ENCODE measurements at places on chromosomes 16 and 17. TPM values are rescaled to one million over a fixed set of nuclear protein-coding genes. Genes with fewer than 3 reads are reported as not detected.

DNA sequence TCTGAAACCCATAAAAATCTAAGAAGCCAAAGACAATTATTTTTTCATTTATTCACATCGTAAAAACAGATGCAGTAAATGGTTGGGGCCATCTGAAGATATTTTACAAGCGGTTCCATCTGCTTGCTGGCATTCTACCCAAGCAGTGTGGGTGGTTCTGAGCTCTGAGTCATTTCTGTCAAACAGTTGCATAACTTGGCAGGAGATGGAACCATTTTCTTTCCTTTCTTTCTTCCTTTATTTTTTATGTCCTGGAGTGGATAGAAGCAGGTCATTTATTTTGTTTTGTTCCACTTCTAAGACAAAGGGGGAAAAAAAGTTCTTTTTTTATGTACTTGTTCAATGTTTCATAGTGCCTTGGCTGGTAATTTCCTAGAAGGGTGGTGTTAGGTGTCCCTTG, 1151.9 kb upstream of the GOT2 start:
- DNase-seq: peak; percentile 46

DNA sequence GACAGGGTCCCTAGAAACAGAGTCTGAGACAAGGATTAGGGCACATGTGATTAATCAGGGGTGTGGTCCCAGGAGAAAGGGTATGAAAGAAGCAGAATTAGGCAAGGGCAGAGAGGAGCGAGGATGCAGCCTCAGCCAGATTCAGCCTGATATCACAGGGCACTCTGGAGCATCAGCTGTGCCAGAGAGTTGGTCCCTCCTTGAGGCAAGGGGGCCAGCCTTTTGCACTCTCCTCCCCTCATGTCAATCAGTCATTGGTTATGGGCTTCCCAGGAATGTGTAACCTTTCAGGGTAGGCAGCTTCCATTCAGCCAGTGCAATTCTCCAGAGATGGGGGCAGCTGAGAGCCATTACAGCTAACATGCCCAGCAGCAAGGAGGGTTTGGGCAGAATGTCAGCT, 152.6 kb upstream of the LHX1 start:
- DNase-seq: no peak

DNA sequence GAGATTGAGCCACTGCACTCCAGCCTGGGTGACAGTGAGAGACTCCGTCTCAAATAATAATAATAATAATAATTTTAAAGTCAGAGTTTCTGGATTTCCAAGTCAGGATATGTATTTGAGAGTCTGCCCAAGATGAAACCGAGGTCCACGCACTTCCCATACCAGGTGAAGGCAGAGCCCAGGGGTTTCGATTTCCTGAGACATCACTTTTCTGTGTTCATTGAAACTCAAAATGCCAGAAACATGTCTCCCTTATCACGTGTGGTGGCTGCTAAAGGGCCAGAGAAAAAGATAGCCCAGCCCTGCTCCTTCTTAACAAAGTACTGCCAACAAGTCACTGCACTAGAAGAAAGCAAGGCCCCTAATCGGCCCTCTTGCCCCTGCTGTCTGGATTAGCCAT, 9.8 kb upstream of the RNF157 start:
- DNase-seq: no peak

DNA sequence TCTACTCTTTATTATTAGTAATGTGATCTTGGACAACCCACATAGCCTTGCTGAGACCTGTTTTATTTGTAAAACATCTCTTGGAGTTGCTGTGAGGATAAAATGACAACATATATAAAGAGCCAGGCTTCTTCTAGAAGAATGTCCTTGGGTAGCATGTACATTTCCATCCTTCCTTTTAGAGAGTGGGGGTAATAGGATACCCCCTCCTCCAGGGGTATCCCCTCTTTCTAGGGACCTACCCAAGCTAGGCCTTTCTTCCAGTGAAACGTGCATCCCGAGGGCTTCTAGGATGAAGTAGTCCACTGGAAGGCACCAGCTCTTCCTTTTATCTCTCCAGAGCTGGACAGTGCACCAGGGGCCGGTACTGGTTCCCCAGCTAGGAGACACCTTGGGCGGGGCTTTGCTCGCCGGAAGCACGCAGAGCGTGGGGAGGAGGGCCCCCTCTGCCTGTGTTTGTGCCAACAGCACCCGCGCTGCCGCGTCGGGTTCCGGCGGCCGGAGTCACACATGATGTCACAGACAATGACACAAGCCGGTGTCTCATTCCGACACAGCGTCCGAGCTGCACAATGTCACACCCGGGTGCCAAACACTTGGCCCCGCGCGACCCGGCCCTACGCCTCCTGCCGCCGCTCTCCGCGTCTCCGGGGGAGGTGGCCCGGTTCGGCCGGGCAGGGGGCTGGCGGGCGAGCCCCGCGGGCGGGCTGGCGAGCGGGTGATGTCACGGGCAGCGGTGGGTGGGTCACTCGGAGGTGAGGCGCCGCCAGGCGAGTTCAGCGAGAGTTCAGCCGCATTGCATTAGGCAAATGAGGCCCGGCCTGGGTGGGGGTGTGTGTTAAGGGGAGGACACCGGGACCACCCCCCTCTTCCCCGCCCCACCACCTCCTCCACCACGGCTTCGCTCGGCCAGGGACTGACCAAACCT, 23.4 kb downstream of the GJD3 start:
- peak; percentile 74 for DNase-seq

DNA sequence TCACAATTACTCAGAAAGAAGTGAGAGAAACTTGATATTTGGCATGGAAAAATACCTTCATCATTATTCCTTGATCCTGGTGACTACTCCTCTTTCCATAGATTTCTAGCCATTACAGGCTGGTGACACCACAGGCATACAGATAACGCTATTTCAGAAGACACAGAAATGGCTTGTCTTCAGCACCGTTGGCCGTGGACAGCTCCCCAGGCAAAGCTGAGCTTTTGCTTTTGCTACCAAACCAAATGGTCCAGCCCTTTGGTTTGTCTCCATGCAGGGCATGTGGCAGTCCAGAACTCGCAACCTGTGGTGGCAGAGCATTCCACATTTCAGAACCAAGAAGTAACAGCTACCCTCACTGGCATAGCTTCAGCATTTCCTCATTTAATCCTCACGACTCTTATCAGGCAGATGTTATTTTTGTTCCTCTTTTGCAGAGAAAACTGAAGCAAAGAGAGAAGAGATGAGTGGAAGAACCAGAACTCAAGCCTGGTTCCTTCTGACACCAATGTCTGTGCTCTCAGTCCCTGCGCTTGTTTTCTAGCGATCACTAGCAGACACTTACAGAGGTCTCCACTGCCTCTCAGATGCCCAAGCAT, 55.5 kb downstream of the HS3ST4 start:
- peak; percentile 2 for DNase-seq

DNA sequence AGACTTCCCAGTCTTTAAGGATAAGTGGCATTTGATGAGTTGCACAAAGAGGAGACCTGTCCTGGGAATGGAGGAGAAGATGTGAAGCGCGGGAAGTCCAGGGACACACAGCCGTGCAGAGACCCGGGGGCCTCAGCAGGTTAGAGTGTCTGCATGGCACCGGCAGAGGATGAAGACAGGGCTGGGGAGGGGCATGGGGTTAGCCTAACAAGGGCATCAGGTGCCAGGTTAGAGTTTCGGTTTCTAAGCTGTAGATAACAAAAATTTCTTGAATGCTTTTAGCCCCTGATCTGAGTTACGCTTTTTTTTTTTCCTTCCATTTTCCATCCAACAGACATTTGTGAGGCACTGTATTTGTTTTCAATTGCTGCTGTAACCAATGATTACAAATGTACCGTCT, 594.3 kb downstream of the MAF start:
- DNase-seq: no peak

DNA sequence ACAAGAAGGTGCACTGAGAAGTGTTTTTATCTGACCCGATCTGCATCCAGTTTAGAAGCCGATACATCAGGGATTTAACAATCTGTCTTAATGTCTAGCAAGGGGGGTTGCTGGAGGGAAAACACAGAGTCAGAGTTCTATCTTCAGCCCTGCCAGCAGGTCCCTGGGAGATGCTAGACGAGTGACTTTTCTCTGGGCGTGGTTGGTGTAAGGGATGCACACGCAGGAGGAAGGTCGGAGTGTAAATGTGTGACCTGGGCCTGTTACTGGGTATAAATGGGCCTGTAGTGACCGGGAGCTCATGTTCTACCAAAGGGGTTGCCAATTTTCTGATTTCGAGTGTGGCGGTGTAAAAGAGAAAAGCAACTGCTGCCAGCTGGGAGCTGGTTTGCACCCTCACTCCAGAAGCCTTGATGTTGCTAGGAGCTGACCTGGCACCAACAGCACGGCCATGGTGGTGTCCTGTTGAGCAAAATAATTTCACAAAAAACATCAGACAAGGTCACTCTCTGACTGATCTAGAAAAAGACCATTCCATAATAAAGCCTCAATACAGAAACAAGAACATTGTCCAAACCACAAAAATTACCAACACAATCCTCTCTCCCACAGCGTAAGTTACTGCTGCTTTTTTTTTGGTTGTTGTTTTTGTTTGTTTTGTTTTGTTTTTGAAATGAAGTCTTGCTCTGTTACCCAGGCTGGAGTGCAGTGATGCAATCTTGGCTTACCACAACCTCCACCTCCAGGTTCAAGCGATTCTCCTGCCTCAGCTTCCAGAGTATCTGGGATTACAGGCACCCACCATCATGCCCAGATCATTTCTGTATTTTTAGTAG, 1.3 kb upstream of the KCTD13 start:
- no peak for DNase-seq

DNA sequence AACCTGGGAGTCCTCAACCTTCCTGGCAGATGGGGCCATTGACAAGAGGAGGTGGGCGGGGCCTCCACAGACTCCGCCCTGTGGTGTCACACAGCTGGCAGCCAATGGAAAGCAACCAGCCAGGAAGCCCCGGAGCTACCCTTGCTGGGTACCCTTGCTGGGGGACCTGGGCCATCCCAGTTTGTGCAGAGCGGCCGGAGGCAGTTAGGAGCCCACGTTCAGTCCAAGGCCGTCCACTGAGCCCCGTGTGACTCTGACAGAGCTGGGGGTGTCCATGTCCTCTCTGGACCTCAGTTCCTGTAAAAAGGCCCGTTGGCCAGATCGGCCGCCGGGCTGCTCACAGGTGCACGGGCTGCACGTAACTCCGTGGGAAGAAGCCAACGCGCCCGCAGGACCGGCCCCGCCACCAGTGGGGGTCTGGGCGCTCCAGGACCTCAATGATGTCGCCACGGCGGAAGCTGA, 17.1 kb upstream of the FAM83G start:
- no peak for DNase-seq

DNA sequence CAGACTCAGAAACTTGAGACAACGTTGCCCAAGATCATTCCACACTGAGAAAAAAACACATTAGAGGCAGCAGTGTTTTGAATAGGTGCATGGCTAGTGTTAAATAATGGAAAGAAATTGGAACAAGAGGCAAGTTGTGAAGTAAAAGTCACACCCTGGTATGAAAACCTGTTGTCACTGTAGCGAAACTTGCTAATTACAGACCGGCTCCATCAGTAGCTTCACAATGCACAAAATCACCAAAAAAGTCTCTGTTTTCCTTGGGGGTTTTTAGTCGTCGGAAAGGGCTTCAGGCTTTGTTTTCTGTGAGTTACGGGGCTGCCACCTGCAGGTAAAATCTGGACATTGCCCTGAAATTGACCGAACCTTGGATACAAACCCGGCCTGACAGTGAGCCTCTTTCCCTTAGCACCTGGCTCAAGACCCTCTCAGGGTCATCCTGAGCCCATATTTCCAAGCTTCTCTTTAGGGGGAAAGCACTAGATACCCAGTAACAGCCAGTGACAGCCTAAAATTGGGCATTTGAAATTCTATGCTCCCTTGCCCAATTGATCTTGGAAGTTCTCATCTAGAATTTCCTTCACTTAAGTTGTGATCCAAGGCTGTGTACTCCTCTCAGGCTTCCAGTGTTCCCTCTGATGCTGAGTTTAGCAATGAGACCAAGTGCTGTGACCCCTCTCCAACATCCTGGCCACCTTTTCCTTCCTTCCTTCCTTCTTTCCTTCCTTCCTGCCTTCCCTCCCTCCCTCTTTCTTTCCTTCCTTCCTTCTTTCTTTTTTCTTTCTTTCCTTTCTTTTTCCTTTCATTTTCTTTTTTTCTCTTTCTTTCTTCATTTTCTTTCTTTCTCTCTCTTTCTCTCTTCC, 7.2 kb upstream of the GRB2 start:
- peak; percentile 88 for DNase-seq

- peak; percentile 39 for DNase-seq
Measured at GRCh38 chr17:49157784-49158183, 25.2 kb downstream of the B4GALNT2 start.

DNA sequence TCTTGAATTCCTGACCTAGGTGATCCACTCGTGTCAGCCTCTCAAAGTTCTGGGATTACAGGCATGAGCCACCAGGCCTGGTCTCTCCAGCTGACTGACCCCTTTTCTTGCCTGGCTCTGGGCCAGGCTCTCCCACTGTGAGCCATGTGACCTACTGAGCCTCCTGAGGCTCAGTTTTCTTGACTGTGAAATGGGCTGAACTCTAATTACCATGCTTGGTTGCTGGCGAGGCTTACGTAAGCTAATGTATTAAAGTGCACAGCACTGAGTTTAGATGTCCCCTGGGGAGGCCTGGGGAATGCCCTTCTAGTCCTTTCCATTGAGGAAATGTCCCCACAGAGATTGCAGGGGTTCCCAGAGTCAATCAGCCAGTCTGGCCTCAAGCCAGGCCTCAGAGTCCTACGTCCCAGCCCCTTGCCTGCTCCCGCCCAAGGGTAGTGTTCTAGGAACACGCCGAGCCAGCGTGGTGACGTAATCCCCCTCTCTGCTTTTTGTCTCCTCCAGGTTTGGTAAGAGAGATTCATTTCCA, 45.8 kb upstream of the LGALS9 start:
- no peak for DNase-seq

- DNase-seq: no peak
Measured at GRCh38 chr16:9091867-9092281, 430 bp downstream of the HAPSTR1 start.

Gene FOXO3B
- total RNA-seq: 3.5 TPM

Gene TPSB2
- not detected for total RNA-seq

Gene CKLF
- 49.7 TPM for total RNA-seq

Gene RAB26
- total RNA-seq: 4.6 TPM

Gene KRT27
- total RNA-seq: not detected

Gene CCDC200
- not detected for total RNA-seq
